ENCODE measurements at places on chromosomes 7 and 10.

GRCh38 chr10:87646192-87646909 is 13.3 kb upstream of the PAPSS2 start:
- no peak for DNase-seq

- DNase-seq = no peak
These were observed 28.2 kb upstream of the IL6 start for GRCh38 chr7:22698767-22699166.

DNA sequence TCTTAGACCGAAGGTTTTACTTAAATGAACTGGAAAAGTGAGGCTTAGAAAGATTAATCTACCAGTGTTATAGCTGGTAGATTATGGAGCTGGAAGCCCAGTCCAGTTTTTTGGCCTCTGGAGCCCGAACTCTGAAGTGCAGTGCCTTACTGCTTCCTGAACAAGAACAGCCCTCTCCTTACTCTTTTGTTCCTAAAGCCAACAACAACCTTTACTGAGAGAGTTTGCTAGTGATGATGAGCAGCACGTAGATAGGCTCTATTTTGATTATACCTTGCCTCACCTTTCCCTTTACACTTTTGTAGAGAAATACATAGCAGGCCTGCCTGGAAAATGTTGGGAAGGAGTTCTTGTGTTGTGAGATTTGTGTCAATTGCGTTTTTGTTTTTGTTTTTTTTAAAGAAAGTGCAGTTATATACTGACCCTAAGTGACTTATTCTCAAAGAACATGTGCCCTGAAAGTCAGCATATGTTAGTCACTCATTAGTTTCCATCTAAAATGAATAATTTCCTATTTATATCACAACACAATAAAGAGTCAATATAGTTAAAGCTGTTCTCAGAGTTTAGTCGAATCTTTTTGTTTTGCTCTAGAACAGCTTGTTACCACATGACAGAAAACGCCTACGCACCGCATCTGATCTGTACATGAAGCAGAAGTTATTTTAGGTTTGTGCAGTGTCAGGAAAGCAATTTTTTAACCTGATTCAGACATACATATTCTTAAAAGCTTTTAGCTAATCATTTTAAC is 33.0 kb downstream of the PLEKHA1 start:
- peak; percentile 76 for DNase-seq

DNA sequence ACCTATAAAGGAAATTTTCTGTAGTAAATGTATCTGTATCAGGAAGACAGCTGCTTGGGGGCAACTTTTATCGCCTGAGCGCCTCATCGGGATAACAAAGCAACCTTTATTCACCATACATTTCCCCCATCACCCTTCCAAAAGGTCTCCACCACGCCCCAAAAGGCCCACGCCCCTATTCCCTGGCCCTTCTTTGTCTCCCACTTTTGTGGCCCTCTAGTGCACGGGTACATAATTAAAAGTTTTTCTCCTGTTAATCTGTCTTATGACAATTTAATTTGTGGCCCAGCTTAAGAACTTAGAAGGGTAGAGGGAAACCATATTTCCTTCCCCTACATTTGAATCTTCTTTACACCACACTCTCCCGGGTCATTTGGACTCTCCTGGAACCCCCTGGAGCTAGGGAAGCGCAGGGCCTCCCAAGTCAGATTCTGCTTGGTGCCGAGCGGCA is 625 bp downstream of the RP9 start:
- DNase-seq = peak; percentile 70

All from activated effector memory CD4-positive, alpha-beta T cell treated with anti-CD3 and anti-CD28 coated beads, Interleukin-2, amount 50 U/mL, for 16 hours (primary cell).